ENCODE measurements at places on chromosomes 4 and X. TPM values are rescaled to one million over a fixed set of nuclear protein-coding genes. Genes with fewer than 3 reads are reported as not detected.

SPATA4 gene
- not detected for total RNA-seq

CNGA2 gene
- not detected for total RNA-seq

CXCL11 gene
- total RNA-seq = not detected

GRCh38 chr4:48571471-48571870, 81.4 kb downstream of the ZAR1 start:
- no peaks in the 10 kb centered on the region for H3K4me1 ChIP-seq
- DNase-seq = no peak
- no peaks in the 10 kb centered on the region for H3K27me3 ChIP-seq
- no peak overlapping the region for H3K4me3 ChIP-seq
- H3K27ac ChIP-seq = no peak overlapping the region
- H3K36me3 ChIP-seq = peaks cover 95% of the 10 kb centered on the region

DNA sequence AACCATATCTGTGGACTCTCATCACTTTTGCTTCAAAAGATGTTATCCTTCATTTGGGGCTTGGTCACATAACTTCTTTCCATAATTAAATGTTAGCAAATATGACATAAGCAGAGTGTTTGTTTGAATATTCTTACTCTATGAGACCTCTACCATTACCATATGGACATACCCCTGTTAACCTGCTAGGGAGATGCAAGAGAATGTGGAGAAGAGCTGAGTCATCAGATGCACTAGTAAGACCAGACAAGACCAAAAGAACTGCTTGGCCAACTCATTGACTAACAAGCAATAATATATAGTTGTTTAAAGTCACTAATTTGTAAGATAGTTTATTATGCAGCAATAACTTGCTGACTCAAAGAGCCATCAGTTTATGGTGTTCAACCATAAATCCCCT, 652.9 kb downstream of the SMARCA1 start:
- DNase-seq = no peak
- no peak overlapping the region for H3K4me3 ChIP-seq
- H3K36me3 ChIP-seq = no peaks in the 10 kb centered on the region
- H3K27me3 ChIP-seq = no peaks in the 10 kb centered on the region

RAI2 gene
- 32.1 TPM for total RNA-seq

TBX22 gene
- total RNA-seq = not detected

- no peak overlapping the region for H3K4me3 ChIP-seq
- H3K36me3 ChIP-seq = no peaks in the 10 kb centered on the region
- H3K4me1 ChIP-seq = no peaks in the 10 kb centered on the region
- no peak overlapping the region for H3K27ac ChIP-seq
Measured at GRCh38 chrX:1011691-1012283, 200.7 kb downstream of the CRLF2 start.

SPARCL1 gene
- total RNA-seq = 369 TPM

- no peak for DNase-seq
- H3K36me3 ChIP-seq = no peaks in the 10 kb centered on the region
- no peaks in the 10 kb centered on the region for H3K4me1 ChIP-seq
- no peak overlapping the region for H3K4me3 ChIP-seq
Measured at GRCh38 chr4:181728305-181728966, 514.8 kb upstream of the TENM3 start.

GRCh38 chr4:8282134-8282641, 12.6 kb downstream of the HTRA3 start:
- DNase-seq = no peak
- no peaks in the 10 kb centered on the region for H3K27me3 ChIP-seq
- H3K4me1 ChIP-seq = peaks cover under 1% of the 10 kb centered on the region
- no peak overlapping the region for H3K27ac ChIP-seq
- no peaks in the 10 kb centered on the region for H3K36me3 ChIP-seq

NUDT9 gene
- total RNA-seq = 43.9 TPM

GRCh38 chrX:145821291-145821897, 3.8 kb downstream of the SLITRK2 start:
- H3K4me1 ChIP-seq = no peaks in the 10 kb centered on the region
- DNase-seq = no peak
- H3K36me3 ChIP-seq = no peaks in the 10 kb centered on the region
- no peak overlapping the region for H3K4me3 ChIP-seq
- no peaks in the 10 kb centered on the region for H3K27me3 ChIP-seq
- H3K27ac ChIP-seq = no peak overlapping the region

TRPC5OS gene
- not detected for total RNA-seq

PLP1 gene
- total RNA-seq = not detected

- H3K4me3 ChIP-seq = peak overlapping the region; percentile 76
- peaks cover 20% of the 10 kb centered on the region for H3K4me1 ChIP-seq
- DNase-seq = peak; percentile 90
- H3K36me3 ChIP-seq = no peaks in the 10 kb centered on the region
- no peaks in the 10 kb centered on the region for H3K27me3 ChIP-seq
Measured at GRCh38 chr4:3291969-3292570, 751 bp upstream of the RGS12 start.

MAGEE2 gene
- total RNA-seq = not detected

GDI1 gene
- total RNA-seq = 108 TPM

P2RY10 gene
- total RNA-seq = 1.8 TPM

Measured in upper lobe of right lung (tissue), 1 donor.